ENCODE measurements at places on chromosomes 7 and 10. TPM values are rescaled to one million over a fixed set of nuclear protein-coding genes. Genes with fewer than 3 reads are reported as not detected.

The LAMB1 gene
- 97.5 TPM for polyA plus RNA-seq

The UFSP1 gene
- 1.0 TPM for polyA plus RNA-seq

The ALOX5 gene
- not detected for polyA plus RNA-seq

The NOS3 gene
- 2.9 TPM for polyA plus RNA-seq

DNA sequence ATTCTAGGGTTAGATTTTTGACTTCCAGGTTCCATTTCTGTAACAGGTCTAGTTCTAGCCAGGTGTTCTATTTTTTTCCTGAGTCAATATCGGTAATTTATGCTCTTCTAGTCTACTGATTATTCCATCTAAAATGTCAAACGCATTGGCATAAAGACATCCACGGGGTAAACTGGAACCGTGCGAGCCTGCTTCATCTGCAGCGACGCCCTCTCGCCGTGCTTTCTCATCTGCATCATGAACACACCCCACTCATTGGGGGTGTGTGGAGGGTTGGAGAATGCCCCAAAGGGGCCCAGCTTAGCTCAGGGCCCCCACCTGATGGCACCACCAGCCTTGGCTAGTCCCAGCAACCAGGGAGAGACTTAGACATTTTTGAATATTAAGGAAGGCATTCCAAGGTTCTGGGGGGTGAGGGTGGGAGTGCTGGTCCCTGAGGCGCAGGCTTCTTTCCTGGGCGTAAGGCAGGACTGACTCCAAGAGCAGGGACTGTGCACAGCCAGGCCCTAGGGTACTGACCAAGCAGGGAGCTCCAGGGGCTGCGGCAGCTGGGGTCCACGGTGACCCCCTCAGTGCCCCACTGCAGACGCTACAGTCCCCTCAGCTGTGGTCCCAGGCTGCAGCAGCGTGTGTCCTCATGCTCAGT is 12.9 kb upstream of the CRYGN start:
- no peak for DNase-seq

Data from IMR-90 (cell line).